ENCODE measurements at places on chromosomes 7 and 10. TPM values are rescaled to one million over a fixed set of nuclear protein-coding genes. Genes with fewer than 3 reads are reported as not detected.
A peak's percentile ranks its signal among the peaks of the same experiment; 100 is the strongest.

Gene NPY
- not detected for polyA plus RNA-seq

DNA sequence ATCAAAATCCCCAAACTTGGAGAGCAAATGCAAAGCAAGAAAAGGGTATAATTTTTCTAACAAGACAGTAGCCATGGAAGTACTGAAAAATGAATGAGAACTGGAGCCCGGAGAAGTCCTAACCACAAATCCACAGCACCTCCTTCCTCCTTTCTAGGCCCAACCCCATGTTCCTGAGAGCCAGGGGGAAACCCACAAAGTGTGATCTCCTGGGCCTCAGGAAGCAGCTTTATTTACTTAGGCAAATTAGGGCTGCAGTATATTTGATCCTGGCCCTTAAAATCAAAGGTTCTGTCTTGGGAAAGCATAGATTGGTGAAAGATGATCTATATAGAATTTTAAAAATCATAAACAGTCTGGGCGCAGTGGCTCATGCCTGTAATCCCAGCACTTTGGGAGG is 103.0 kb downstream of the DOCK4 start:
- no peak for DNase-seq
- H3K4me1 ChIP-seq: no peaks in the 10 kb centered on the region
- H3K4me3 ChIP-seq: no peak overlapping the region
- no peaks in the 10 kb centered on the region for H3K36me3 ChIP-seq

- H3K36me3 ChIP-seq: no peaks in the 10 kb centered on the region
- H3K27me3 ChIP-seq: peaks cover 3% of the 10 kb centered on the region
- DNase-seq: no peak
- no peak overlapping the region for H3K4me3 ChIP-seq
- no peak overlapping the region for H3K27ac ChIP-seq
These were observed 128.3 kb downstream of the ADARB2 start for GRCh38 chr10:1608851-1609647.

Gene CHCHD1
- 42.7 TPM for polyA plus RNA-seq

DNA sequence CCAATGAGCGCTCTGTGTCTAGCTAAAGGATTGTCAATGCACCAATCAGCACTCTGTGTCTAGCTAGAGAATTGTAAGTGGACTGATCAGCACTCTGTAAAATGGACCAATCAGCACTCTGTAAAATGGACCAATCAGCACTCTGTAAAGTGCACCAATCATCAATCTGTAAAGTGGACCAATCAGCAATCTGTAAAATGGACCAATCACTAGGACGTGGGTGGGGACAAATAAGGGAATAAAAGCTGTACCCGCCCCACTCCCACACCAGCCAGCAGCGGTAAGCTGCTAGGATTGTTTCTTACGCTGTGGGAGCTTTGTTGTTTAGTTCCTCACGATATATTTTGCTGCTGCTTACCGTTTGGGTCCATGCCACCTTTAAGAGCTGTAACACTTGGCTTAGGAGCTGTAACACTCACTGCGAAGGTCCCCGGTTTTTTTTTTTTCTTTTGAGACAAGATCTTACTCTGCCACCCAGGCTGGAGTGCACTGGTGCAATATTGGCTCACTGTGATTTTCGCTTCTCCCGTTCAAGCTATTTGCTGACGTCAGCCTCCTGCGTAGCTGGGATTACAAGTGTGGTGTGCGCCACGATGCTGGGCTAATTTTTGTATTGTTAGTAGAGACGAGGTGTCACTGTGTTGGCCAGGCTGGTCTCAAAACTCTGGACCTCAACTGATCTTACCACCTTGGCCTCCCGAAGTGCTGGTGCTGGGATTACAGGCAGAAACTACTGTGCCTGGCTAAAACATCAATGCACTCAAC is 184.8 kb downstream of the PTPN20 start:
- no peaks in the 10 kb centered on the region for H3K36me3 ChIP-seq
- DNase-seq: no peak
- no peak overlapping the region for H3K27ac ChIP-seq
- H3K4me1 ChIP-seq: no peaks in the 10 kb centered on the region
- H3K4me3 ChIP-seq: no peak overlapping the region
- H3K27me3 ChIP-seq: peaks cover 2% of the 10 kb centered on the region

Gene TRPV6
- not detected for polyA plus RNA-seq

Gene SPDYE6
- polyA plus RNA-seq: 0.97 TPM

GRCh38 chr10:116774728-116775151 is 32.4 kb upstream of the HSPA12A start:
- no peak overlapping the region for H3K4me3 ChIP-seq
- H3K4me1 ChIP-seq: no peaks in the 10 kb centered on the region
- no peak overlapping the region for H3K27ac ChIP-seq
- no peak for DNase-seq
- H3K27me3 ChIP-seq: peaks cover 2% of the 10 kb centered on the region

Gene TMEM236
- polyA plus RNA-seq: not detected

- H3K27ac ChIP-seq: peak overlapping the region; percentile 85
- peaks cover 1% of the 10 kb centered on the region for H3K27me3 ChIP-seq
- H3K36me3 ChIP-seq: peaks cover 4% of the 10 kb centered on the region
- DNase-seq: no peak
- peaks cover 59% of the 10 kb centered on the region for H3K4me1 ChIP-seq
- H3K4me3 ChIP-seq: peak overlapping the region; percentile 73
These were observed 14.8 kb downstream of the NACAD start for GRCh38 chr7:45073786-45074527.

Data from immature natural killer cell (primary cell).